ENCODE measurements at places on chromosomes 12 and 14.

GRCh38 chr14:100615736-100616695 lies 28.8 kb upstream of the BEGAIN start:
- DNase-seq: no peak

- DNase-seq: no peak
Measured at GRCh38 chr12:47888153-47888819, 16.5 kb downstream of the VDR start.

GRCh38 chr12:90216815-90217214 lies 508.2 kb upstream of the ATP2B1 start:
- no peak for DNase-seq

- DNase-seq: no peak
Measured at GRCh38 chr14:66634876-66635275, 126.9 kb downstream of the GPHN start.

DNA sequence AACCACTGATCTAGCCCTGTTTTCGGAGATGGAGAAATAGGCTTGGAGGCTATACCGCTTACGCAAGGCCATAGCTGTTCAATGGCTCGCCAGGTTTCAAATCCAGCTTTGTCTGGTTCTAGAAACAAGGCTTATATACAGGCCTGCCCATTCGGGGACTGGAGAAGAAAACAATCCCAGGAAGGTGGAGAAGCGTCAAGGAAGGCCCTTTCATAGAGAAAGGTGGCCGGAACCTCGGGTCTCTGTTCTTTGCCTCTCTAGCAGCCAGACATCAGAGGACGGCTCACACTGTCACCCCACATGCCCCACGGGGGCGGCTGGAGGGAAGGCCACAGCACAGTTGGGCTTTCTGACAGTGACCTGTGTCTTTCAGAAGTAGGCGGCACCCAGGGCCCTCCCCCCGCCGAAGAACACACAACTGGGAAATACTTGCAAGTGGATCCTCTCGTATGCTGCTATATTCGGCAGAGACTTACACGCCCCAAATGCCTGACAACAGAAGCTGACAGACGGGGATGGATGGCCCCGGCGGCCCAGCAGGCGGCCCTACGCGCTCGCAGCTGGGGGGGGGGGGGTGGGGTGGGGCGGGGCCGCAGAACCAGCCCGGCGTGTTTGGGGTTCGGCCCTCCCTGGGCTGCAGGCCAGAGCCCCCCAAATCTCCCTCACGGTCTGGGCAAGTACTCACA lies 4.5 kb upstream of the SETD1B start:
- peak; percentile 86 for DNase-seq

- DNase-seq: no peak
Measured at GRCh38 chr12:120138366-120138765, 21.8 kb upstream of the RAB35 start.

- DNase-seq: no peak
Measured at GRCh38 chr12:91155990-91156389, 26.6 kb downstream of the DCN start.

DNA sequence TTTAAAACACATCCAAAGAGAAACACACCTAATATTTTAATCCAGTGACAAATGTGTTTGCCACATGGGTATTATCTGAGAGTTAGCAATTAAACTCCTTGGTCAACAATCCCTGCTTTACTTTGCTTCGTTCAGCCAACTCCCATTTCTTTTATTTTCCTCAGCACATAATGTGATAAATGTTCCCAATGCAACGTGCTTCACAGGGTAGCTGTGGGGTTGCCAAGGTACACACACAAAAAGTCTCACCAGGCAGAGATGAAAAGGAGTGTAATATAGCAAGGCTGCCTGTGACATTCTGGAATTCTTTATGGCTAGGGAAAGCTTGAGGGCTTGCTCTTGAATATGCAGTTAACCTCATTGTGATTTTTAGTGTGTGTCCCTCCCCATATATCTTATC lies 208.0 kb upstream of the DIO2 start:
- DNase-seq: no peak

- no peak for DNase-seq
Measured at GRCh38 chr14:23521785-23522640, 29.6 kb downstream of the ZFHX2 start.

GRCh38 chr12:77343291-77343690 lies 277.9 kb upstream of the E2F7 start:
- DNase-seq: no peak

GRCh38 chr12:76881142-76881541 lies 2.3 kb upstream of the CSRP2 start:
- no peak for DNase-seq
